ENCODE measurements at places on chromosomes 4 and X.

DNA sequence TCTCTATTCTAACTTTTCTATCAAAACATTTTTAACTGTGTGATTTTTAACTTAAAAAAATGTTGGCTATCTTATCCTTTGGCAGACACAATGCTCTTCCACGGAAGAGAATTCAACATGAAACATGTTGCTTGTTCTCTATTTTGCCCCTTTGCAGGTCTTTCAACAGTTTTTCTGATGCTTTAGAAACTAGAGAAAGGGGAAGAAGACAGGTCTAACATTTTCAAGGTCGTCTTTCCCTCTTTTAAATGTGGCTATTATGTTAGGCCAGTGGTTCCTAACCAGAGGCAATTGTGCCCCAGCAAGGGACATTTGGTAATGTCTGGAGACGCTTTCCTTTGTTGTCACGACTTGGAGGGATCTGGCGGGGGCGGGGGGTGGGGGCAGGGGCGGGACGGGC, 95.0 kb downstream of the SH3KBP1 start:
- DNase-seq, result no peak

DNA sequence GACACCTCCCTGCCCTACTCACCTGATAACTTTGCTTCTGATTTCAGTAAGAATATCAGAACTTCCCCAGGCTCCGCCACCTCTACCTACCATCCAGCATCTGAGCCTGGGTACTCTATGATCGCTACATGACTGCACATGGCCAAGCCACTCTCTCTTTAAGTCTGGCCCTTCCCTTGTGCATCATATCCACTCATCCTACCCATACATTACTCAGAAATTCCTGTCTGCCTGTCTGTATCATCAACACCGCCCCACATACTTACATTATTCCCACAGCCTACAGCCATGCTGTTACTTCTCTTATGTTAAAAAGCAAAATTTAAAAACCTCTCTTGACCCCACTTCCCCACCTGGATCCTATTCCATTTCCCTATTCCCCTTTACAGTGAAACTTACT, 84.7 kb downstream of the SCD5 start:
- DNase-seq, result no peak

DNA sequence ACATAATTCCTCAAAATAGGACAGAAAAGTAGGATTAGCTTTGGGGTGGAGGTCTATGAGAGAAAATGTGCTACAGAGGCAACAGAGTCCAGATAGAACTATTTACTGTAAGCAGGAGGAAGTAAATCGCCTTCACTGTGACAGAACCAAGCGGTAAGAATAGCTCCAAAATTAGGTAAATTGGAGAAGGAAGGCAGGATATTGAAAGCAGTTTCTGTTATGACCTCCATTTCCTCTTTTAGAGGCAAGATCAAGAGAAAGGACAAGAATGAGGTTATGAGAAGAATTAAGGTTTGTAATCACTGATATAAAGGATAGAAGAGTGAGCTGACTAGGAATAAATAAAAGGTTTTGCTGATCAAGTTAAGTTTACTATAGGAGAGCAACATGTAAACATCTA, 44.1 kb upstream of the NEUROG2 start:
- no peak for DNase-seq

- DNase-seq, result no peak
These were observed 60.1 kb downstream of the GATB start for GRCh38 chr4:151700566-151701316.

DNA sequence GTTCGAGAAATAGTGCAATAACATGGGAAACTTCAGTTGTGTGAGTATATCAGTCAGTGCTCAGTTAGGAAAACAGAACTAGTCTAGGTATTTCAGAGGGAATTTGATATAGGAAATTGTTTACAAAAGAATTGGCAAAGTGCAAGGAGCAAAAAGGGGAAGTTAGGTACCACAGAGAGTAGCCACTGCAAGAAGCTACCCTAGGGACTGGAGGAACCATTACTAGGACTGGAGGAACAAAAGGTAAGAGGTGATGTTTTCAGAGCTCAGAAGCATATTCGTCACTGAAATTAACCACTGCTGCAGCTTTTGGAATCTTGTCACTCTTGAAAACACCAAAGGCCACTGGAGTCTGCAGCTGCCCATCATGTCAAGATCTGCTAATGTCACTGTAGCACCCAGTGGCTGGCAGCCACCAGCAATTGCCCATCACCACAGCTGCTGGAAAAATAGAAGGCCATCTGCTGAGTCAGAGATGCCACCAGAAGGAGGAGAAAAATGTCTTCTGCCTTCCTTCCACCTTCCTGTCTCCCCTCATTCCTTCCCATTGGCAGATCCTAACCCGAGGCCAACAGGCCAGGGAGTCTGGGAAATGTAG, 160.6 kb upstream of the RPS6KA3 start:
- no peak for DNase-seq

DNA sequence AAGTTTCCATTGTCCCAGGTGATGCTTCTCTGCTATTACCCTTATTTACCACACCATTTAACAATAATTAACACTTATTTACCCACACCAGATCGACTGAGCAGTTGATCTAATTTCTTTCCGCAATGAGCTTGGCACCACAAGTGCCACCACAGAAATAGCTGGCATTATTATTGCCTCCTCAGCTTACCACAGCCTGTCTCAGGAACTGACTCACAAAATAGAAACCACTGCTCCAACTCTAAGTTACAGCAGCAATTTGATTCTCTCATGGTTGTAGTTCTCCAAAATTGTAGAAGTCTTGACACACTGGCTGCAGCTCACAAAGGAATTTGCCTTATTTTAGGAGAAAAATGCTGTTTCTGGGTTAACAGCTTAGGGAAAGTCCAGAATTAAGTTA, 22.5 kb downstream of the ZNF721 start:
- no peak for DNase-seq

- no peak for DNase-seq
These were observed 96.7 kb upstream of the FTHL17 start for GRCh38 chrX:31168551-31168950.

DNA sequence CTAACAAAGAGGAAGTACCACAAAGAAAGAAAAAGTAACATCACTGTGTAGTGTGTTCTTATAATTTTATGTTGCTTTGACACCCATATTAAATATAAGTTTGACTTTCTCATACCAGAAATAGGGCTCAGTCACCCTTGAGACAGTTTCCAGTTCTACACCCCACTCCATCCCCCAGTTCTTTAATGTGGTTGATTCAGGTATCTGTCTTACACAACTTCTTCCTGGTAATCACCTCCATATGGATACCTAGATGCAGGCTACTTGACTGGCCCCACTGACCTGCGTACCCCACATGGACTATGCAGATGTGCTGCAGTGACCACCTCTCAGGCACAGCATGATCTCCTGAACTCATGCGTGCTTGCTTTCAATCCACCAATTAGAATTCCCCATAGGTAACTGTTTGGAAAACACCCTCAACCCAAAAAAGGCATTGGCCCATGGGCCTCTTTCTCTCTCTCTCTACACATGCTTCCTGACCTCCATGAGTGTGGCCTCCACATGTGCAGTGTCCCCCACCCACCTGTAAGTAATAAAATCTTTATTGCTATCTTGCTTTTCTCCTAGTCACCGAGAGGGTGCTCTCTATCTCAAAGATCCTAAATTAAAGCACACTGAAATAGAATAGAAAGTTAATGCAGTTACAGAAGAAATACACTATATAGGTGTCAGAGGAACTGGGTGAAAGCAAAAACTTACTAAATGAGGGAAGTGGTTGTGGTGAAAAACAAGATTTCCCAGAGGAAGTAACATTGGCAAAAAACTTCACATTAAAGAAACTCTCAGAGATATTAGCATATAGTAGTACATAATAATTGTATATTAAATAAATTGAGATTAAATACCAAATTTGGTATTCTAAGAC, 98.4 kb downstream of the ZAR1 start:
- no peak for DNase-seq
